ENCODE measurements at places on chromosomes 11 and 22.

DNA sequence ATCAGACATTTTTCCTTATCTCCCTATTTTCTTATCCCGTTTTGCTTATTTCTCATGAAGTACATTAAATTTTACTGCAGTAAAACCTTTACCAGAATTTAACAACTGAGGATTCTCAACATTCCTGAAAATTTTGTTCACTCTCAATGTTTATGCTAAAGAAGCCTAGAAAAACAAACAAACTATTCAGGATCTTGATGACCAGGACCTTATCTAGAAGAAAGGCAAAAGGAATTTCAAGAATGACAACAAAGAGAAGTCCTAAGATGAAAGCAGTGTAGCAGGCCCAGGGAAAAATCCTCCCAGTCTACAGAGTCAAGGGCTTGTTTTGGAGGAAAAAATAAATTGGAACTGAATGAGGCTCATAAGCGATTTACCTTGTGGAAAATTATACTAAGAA is 283.3 kb upstream of the ARHGAP42 start:
- DNase-seq = no peak

DNA sequence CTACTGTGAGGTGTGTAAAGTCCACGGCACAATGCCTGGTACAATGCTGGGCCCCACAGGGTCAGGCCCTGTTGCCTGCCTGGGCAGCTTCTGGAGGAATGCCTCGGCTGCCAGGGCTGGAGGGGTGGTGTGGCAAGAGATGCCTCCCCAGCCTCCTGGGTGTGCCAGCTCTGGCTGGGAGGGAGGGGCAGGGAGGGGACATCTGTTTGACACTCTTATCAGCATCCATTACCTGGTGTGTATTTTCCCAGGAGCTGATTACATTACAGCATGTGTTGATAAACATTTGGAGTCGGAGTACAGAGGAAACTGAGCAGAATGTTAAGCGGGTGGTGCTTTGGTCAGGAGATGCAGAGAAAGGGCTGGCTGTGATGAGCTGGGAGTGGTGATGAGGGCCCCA is 11.0 kb upstream of the NECTIN1 start:
- DNase-seq = no peak

DNA sequence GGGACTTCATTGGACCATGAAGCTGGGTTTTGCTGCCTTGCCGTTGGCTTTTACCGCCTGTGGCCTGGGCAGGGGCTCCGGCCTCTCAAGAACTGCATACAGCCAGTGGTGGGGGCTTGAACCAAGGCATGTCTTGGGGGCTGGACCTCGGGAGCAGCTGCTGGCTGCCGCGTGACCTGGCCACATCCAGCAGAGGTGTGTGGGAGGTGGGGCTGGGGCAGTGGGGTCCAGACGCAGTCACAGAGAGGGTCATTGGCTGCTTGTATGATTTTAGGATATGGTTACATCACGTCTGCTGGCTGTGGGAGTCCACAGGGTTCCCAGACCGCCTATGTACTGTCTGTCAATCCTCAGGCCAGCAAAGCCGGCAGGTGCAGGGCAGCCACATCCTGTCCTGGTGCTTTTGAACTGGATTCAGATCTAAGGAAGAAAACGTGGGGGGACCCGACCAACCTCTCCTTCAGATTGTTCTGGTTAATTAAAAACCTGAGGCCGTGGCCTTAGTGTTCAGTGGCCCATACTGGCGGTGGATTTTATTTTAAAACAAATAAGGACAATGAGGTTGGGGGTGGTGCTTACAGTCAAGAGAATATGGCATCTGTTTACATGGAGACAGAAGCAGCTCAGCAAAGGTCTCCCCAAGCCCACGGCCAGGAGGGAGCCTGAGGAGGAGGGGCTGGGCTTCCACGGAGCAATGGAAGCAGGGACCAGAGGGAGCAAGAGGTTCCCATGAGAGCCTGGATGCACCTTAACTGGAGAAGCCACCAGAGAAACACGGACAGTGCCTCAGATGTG is 426.0 kb downstream of the TBC1D22A start:
- no peak for DNase-seq

GRCh38 chr11:26936109-26936508 is 57.8 kb upstream of the FIBIN start:
- no peak for DNase-seq

- DNase-seq = no peak
Measured at GRCh38 chr11:83948200-83948599, 662.0 kb upstream of the CCDC90B start.

- DNase-seq = no peak
Measured at GRCh38 chr11:108278546-108278945, 55.7 kb downstream of the ATM start.

- no peak for DNase-seq
Measured at GRCh38 chr22:27844656-27845591, 43.4 kb upstream of the MN1 start.

Measured in NCI-H2227 treated with DMSO at 0.1 percent for 48 hours (cell line).